NCI-H446 treated with DMSO at 0.1 percent for 48 hours (cell line): ENCODE measurements at places on chromosomes 6 and 20.

- DNase-seq = no peak
These were observed 73.2 kb downstream of the PSMG4 start for GRCh38 chr6:3331971-3332370.

GRCh38 chr6:37202788-37203491 is 33.0 kb downstream of the PIM1 start:
- DNase-seq = no peak

- DNase-seq = no peak
These were observed 480.7 kb downstream of the CD83 start for GRCh38 chr6:14598017-14598864.

- no peak for DNase-seq
These were observed 216.2 kb downstream of the RIMS1 start for GRCh38 chr6:72102561-72102960.

DNA sequence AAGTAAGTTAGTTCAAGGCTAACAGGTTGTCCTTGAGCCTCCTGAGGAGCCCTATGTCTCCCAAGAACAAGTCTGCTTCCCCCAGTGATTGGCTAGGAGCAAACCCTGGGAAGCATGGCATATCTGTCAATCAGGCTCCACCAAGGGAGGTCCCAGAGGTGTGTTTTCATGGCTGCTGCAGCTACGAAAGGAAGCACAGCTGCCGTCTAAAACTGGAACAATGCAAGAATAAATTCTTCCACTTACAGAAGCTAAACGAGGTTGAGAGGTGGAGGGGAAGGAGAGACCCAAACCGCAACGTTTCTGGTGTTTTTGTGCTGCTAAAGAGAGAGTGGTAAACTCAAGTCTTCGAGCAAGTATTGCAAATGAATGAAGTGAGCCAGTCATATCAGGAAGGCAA is 4.9 kb upstream of the PTGIS start:
- DNase-seq = no peak

DNA sequence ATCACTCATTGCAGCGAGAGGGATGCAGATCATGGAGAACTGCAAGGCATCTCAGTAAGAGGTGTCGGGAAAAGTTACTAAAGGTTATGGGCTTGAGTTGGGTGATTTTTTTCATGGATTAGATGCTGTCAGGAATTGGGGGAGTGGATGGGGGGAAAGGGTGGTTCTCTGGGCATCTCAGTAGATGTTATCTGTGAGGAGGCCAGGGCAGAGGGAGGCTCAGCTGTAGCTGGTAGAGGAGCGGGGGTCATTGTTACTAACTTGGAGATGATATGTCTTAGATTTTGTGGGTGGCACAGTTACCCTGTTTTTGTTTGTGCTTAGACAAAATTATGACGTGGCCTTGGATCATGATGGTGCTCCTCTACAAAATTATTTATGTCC is 2.6 kb upstream of the PCMTD2 start:
- DNase-seq = no peak

DNA sequence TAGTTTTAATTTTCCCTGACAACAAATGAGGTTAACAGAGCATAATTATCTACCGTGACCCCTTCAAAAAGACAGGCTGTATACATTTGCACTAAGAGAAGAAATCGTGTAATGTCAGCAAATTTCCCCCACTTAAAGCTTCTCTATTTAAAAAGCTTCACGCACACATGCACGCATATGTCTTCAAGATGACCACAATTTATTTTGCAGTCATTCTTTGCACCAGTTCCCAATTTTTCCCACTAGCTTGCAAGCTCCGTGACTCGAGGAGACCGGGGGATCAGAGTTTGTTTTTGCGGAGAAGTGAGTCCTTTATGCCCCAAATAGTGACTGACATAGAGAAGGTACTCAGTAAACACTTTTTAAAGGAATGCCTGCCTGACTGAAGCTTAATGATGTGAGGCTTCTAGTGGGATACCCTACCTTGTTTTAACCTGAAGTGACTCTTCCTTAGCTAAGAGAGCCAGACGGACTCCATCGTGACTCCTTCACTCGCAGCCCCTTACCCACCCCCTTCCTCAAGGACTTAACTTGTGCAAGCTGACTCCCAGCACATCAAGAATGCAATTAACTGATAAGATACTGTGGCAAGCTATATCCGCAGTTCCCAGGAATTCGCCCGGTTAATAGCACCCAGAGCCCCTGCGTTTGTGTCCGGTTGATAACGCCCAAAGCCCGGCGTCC is 9.3 kb upstream of the NQO2 start:
- no peak for DNase-seq

GRCh38 chr6:17396256-17396655 is 2.9 kb downstream of the CAP2 start:
- DNase-seq = no peak

GRCh38 chr6:45479834-45480751 is 102.4 kb upstream of the SUPT3H start:
- no peak for DNase-seq
